Natural killer cell treated with Interleukin-12 subunit alpha and Interleukin-12 subunit beta and Interleukin-15 and Interleukin-18, amount 100 ng/mL, for 72 hours (primary cell): ENCODE measurements at places on chromosomes 11 and 22. TPM values are rescaled to one million over a fixed set of nuclear protein-coding genes. Genes with fewer than 3 reads are reported as not detected.

- peak; percentile 51 for DNase-seq
These were observed 94.1 kb downstream of the KCNQ1 start for GRCh38 chr11:2538951-2539350.

DNA sequence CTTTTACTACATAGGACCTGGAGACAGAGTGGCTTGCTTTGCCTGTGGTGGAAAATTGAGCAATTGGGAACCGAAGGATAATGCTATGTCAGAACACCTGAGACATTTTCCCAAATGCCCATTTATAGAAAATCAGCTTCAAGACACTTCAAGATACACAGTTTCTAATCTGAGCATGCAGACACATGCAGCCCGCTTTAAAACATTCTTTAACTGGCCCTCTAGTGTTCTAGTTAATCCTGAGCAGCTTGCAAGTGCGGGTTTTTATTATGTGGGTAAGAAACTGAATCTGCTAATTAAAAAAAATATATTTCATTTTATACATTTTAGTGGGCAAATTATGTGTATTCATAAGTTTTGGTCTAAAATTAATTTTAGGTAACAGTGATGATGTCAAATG is 7.8 kb downstream of the BIRC3 start:
- no peak for DNase-seq

The NEFH gene
- total RNA-seq = 2.3 TPM

The TMEM191C gene
- total RNA-seq = 3.5 TPM

- DNase-seq = no peak
These were observed 44.9 kb downstream of the GRAMD1B start for GRCh38 chr11:123474994-123475393.

DNA sequence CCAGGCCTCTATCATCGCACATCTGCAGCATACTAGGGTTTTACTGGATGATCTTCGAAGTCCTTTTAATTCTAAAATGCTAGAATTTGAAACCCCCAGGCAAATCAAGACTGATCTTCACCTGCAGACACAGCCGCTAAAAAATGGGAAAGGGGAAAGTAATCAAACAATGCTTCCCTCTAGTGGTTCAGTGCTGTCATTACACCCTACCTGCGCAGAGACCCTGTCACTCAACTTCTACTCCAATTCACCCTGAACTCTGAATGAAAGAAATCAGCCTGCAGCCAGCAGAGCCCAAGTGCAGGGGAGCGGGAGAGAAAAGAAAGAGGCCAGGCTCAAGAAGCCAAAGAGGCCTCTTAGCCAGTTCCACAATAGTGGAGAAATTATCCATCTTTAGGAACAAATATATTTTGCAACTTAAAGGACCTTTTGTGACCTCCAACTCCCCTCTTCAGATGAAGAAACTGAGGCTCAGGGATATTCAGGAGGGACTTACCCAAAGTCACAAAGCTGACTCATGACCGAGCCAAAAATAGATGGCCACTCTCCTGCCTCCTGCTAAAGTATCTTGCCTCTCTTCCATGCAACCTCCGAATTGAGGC is 33.0 kb downstream of the SERGEF start:
- peak; percentile 66 for DNase-seq

DNA sequence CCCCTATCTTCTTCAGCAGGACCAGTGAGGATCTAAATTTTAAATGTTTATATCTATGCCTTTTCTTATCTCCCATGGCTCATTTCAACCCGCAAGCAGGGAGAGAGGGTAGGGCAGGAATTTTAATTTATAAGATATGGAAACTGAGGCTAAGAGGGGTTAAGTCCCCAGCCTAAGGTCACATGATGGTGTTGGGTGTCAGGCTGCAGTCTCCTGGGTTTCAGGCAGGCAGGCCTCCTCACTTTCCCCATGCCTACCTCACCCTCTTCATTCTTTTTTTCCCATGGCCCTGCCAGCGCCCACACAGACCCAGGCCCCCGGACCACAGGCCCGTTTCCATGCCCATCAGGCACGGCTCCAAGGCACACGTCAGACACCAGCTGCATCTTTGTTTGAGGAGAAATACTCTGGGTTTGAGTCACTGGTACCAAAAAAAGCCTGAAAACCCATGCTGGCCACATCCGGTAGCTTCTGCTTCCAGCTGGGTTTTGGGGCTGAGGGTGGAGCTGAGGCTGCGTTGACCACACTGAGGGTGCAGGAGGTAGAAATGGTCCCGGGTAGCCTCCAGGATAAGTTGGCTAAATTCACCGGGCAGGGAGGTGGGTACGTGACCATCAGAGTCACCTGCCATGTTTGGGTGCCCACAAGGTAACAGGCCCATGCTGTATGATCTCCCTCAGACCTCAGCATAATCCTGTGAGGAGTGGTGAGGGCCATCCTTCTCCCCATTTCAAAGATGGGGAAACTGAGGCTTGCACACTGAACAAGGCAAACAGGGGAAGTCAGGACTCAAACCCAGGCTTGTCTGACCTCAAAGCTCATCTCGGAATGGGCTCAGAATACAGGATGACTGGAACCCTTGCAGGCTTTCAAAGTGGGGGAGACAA is 7.5 kb downstream of the CRYBB1 start:
- peak; percentile 73 for DNase-seq

GRCh38 chr22:49662681-49663080 is 165.0 kb downstream of the BRD1 start:
- DNase-seq = no peak

- DNase-seq = no peak
These were observed 223.9 kb downstream of the CNTN5 start for GRCh38 chr11:99244613-99245012.

The AIFM3 gene
- not detected for total RNA-seq

The TMEM191B gene
- total RNA-seq = 2.2 TPM

- DNase-seq = no peak
These were observed 493.3 kb upstream of the CCDC179 start for GRCh38 chr11:23353611-23354010.

DNA sequence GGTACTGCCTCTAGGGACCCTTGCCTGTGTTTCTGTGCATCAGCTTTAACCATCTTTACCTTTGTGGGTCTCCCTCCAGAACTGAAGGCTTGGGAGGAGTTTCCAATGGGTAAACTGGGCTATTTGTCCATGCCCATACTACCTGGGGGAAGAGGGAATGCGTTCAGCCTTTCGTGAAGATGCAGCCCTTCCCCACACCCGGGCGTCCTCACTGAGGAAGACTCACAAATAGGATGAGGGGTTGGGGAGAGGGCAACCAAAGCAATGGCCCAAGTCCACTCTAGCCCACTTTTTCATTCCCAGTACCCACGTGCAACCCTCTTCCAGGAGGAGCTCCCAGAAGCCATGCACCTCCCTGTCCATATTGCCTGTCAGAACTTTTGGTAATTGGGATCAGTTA is 61.8 kb upstream of the ADA2 start:
- DNase-seq = no peak

- no peak for DNase-seq
These were observed 5.9 kb upstream of the GRK2 start for GRCh38 chr11:67260406-67260805.

DNA sequence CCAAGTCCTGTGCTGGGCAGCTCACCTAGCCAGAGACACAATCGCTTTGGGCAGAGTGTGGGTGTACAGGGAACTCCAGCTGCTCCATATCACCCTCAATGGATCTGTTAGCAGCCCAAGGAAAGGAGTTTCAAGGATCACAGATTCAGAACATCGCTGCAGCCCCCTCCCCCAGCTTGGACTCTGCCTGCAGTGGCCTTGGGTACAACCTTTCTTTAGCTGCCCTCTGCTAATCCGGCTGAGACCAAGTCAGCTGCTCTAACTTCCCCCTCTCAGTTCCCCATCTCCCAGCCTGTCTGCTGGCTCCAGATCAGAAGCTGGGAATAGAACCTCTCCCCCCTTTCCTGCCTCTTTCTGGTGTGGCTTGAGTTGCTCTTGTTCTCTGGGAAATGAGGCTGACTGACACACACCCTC is 1.3 kb downstream of the TMEM86A start:
- no peak for DNase-seq

DNA sequence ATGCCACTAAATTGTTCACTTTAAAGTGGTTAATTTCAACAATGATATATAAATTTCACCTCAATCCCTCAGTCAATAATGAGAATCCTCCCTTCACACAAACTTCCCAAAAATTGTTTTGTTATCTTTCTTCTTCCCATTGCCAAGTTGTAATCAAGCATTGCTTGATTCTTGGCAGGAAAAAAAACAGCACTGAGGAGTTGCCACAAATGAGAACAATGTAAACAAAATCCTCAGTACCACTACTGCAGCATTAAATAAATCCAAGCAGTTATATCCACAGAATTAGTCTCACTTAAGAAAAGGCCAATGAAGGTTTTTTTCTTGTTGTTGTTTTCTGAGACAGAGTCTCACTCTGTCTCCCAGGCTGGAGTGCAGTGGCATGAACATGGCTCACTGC is 38.2 kb downstream of the FAM168A start:
- DNase-seq = no peak

- no peak for DNase-seq
These were observed 10.6 kb downstream of the SPTBN2 start for GRCh38 chr11:66718320-66718971.

DNA sequence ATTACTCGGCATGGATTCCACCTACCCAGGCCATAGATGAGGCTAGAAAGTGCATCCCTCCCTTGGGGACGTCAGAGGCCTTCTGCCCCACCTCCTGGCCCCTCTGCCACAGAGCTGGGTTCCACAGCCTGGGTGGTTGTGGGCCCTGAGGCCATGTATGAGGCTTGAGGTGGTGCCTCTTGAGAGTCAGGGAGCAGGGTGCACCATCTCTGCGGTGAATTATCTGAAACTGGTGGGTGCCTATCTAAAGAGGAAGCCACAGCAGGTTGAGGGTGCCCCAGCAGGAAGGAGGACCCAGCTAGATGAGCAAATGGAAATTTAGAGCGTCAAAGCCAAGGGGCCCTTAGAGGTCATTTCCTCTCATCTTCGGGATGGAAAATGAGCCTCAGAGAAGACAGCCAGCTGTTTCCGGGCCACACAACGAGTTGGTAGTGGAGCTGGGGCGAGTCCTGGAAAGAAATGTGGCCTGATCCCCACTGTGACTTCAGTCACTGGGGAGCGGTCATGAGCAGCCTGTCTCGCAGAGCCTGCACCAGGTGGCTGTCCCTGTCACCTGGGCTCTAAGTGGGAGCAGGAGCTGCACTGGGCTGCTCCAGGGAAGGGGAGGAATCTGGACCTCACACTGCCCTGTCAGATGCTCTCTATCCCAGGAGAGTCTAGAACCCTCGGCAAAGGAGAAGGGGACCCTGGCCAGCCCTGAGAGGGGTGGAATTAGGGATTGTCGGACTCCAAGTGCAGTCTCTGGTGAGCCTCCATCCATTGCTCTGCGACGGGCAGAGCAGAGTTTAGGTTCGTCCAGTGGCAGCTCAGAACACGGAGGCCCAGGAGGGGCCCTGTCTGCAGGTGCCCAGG is 7.3 kb downstream of the ADORA2A start:
- peak; percentile 91 for DNase-seq

GRCh38 chr22:37075046-37075445 is 23.5 kb downstream of the KCTD17 start:
- no peak for DNase-seq

The ACR gene
- total RNA-seq = not detected

DNA sequence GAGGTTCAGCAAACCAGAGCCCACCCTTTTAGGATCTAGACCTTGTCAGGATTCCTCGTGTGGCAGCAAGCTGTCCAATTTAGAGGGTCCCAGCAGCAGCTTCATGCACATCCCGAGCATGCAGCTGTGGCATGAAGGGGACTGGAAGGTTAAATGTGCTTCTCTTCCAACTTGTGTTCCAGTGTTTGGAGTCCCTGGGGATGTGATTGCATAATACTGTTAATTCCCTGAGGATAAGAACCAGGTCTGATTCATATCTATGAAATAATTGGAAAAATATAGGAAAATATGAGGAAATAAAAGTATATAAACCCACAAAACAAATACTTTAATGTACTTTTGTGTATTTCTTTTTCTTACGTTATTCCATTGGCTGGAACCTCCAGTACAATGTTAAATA is 130.5 kb downstream of the MORC2 start:
- DNase-seq = no peak

DNA sequence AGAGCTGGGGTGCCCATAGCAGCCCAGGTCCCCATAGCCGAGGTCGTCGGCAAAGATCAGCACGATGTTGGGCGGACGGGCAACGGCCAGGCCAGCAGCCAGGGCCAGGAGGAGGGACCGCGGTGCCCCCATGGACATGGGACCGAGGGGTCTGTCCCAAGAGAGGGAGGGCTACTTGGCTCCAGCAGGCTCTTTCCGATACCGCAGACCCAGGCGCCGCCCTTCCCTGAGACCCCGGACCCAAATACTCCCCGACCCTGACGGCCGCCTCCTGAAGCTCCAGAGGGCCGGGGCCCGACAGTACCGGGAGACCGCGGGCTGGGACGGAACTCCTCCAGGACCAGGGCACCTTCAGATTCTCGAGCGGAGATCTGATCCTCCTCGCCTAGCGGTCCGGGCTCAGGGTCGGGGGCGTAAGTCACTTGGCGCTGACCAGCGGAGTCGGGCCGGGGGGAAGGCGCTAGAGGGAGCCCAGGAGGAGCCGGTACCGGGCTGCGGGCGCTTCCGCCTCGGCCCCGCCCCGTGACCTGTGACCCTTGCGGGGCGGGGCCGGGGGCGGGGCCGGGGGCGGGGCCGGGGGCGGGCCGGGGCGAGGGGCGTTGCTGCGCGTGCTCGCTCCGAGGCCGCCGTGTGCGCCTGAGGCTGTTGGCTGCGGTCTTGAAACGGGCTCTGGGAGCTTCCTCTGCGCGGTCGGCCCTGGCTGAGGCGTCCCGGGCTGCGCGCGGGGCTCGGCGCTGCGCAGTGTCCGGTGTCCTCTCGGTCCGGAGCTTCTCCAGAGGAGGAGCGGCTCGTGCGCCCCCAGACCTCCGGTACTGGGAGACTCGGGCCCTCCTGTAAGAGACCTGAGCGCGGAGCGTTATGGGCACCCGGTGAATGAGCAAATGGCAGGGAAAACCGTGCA is at the start of gene ARSA:
TSS of gene ARSA (minus strand) at position 511 of the 901 bp plus-strand sequence. CDS start at position 138, 373 bp downstream.
- peak; percentile 88 for DNase-seq

- DNase-seq = no peak
These were observed 35.0 kb downstream of the INTS4 start for GRCh38 chr11:77959434-77959833.

- DNase-seq = peak; percentile 83
These were observed 2.3 kb downstream of the LSP1 start for GRCh38 chr11:1854949-1855885.

The OR52I1 gene
- not detected for total RNA-seq
